Osteoblast (primary cell): ENCODE measurements at places on chromosomes 4 and X.

- H3K27me3 ChIP-seq: no peaks in the 10 kb centered on the region
- H3K4me3 ChIP-seq: no peak overlapping the region
- H3K4me1 ChIP-seq: peaks cover 12% of the 10 kb centered on the region
- H3K36me3 ChIP-seq: peaks cover 29% of the 10 kb centered on the region
- DNase-seq: no peak
- no peak overlapping the region for H3K27ac ChIP-seq
Measured at GRCh38 chr4:102578819-102579218, 77.7 kb downstream of the NFKB1 start.

DNA sequence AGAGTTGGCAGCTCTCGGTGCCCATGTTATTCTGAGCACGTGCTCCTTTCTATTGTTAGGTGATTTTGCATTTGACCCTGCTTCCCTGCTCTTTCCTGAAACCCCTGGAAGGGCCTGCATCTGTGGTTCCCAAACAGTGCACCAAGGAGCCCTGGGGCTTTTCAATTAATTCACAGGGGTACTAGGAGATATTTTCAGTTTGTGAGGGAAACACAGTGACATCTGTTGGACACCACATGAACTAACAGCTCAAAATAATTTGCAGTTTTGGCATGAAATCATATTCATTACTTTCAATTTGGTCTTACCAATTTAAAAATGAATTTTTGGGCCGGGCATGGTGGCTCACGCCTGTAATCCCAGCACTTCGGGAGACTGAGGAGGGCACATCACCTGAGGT, 156.6 kb downstream of the GATB start:
- H3K36me3 ChIP-seq: no peaks in the 10 kb centered on the region
- DNase-seq: no peak
- H3K4me3 ChIP-seq: no peak overlapping the region
- H3K4me1 ChIP-seq: no peaks in the 10 kb centered on the region
- H3K27ac ChIP-seq: no peak overlapping the region

GRCh38 chr4:149645790-149646189, 169.9 kb downstream of the IQCM start:
- H3K27me3 ChIP-seq: no peaks in the 10 kb centered on the region
- no peak overlapping the region for H3K27ac ChIP-seq
- no peaks in the 10 kb centered on the region for H3K4me1 ChIP-seq

GRCh38 chr4:115323106-115323707, 209.8 kb upstream of the NDST4 start:
- no peaks in the 10 kb centered on the region for H3K4me1 ChIP-seq
- H3K36me3 ChIP-seq: no peaks in the 10 kb centered on the region
- no peak overlapping the region for H3K4me3 ChIP-seq
- H3K27ac ChIP-seq: no peak overlapping the region

GRCh38 chr4:184097241-184097605, 120.5 kb downstream of the ENPP6 start:
- no peak overlapping the region for H3K27ac ChIP-seq
- no peaks in the 10 kb centered on the region for H3K27me3 ChIP-seq
- no peaks in the 10 kb centered on the region for H3K36me3 ChIP-seq
- H3K4me1 ChIP-seq: no peaks in the 10 kb centered on the region

- no peaks in the 10 kb centered on the region for H3K27me3 ChIP-seq
- H3K27ac ChIP-seq: no peak overlapping the region
- H3K4me3 ChIP-seq: no peak overlapping the region
- H3K4me1 ChIP-seq: peaks cover 21% of the 10 kb centered on the region
Measured at GRCh38 chr4:94979621-94980020, 221.9 kb downstream of the BMPR1B start.

- no peaks in the 10 kb centered on the region for H3K36me3 ChIP-seq
- no peak overlapping the region for H3K27ac ChIP-seq
- no peaks in the 10 kb centered on the region for H3K4me1 ChIP-seq
- H3K4me3 ChIP-seq: no peak overlapping the region
- peaks cover 21% of the 10 kb centered on the region for H3K27me3 ChIP-seq
Measured at GRCh38 chr4:8700531-8700930, 108.0 kb downstream of the CPZ start.
